ENCODE measurements at places on chromosomes 1 and 21.

DNA sequence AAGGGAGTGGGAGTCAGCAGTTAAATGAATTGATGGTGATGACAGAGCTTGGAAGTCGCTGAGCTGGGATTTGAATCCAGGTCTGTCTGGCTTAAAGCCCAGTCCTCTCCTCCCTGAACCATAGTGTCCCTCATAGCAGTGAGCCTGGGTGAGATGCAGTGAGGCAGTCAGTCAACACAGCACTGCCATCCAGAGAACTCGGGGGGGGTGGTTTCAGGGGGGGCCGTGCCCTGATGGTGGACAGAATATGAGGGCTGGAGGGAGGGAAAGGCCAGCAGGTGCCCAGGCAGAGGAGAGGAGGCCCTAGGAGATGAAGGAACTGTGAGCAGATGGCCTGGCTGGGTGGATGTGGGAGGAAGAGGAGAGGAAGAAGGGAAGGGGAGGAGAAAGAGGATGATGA is 405.6 kb downstream of the PTPRU start:
- no peak overlapping the region for H3K4me3 ChIP-seq
- no peaks in the 10 kb centered on the region for H3K4me1 ChIP-seq
- H3K27ac ChIP-seq: no peak overlapping the region

- H3K27me3 ChIP-seq: peaks cover 34% of the 10 kb centered on the region
- no peak overlapping the region for H3K4me3 ChIP-seq
- DNase-seq: no peak
- H3K36me3 ChIP-seq: no peaks in the 10 kb centered on the region
Observed at GRCh38 chr1:203120325-203121153, 7.0 kb upstream of the ADORA1 start.

DNA sequence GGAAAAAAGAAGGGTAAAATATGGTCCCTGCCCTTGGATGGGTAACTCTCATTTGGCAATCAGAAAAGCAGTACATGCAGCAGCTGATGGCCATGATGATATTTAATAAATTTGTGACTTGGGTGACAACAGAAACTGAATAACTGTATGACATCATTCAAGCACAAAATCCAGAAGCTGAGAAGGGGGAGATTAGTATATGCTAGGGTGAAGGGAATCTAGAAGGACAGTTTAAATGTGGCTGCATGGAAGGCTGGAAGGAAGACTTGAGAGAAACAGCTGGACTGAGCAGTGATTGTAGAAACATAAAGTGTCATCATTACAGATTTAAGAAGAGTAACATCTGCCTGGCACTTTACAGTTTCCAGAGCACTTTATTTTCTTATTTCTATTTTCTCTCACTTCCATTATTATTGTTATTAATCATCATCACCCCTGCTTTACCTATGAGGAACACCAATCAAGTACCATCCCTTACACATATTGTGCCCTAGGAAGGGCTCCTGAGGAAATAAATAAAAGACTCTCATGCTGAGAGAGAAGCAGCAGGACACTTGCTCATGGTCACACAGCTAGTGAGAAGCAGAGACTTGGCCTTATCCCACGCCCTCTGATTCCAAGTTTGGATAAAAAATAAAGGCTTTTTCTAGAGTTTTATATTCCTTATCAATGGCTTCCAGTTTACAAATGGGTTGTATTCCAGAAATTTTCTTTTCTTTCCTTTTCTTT is 207.2 kb downstream of the PBX1 start:
- H3K27ac ChIP-seq: no peak overlapping the region
- no peak for DNase-seq
- H3K36me3 ChIP-seq: no peaks in the 10 kb centered on the region
- no peaks in the 10 kb centered on the region for H3K4me1 ChIP-seq
- no peak overlapping the region for H3K4me3 ChIP-seq
- no peaks in the 10 kb centered on the region for H3K27me3 ChIP-seq

GRCh38 chr1:27968692-27969091 is 8.9 kb downstream of the XKR8 start:
- DNase-seq: no peak
- H3K4me1 ChIP-seq: peaks cover 10% of the 10 kb centered on the region
- H3K4me3 ChIP-seq: no peak overlapping the region
- H3K27ac ChIP-seq: peak overlapping the region; percentile 56

DNA sequence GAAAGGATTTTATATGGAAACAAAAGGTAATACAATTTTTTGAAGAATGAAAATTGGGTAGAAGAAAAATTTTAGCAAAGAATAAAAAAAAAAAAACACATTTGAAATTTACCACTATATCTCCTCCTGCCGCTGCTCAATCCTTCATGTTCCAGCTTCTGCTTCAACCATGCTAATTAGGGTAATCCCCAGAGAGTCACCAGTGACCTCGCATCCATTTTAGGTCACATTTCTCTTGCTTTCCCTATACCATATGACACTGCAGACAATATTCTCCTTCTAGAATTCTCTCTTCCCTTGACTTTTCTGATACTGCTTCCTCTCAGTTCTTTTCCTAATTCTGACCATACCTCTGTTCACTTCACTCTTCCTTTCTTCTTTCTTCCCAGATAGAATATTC is 237.1 kb downstream of the USH2A start:
- H3K4me1 ChIP-seq: no peaks in the 10 kb centered on the region
- no peak overlapping the region for H3K4me3 ChIP-seq
- no peak for DNase-seq
- H3K27ac ChIP-seq: no peak overlapping the region
- H3K27me3 ChIP-seq: peaks cover 3% of the 10 kb centered on the region
- no peaks in the 10 kb centered on the region for H3K36me3 ChIP-seq

GRCh38 chr1:155124503-155125463 is 2.9 kb upstream of the EFNA1 start:
- H3K27ac ChIP-seq: no peak overlapping the region
- H3K36me3 ChIP-seq: no peaks in the 10 kb centered on the region
- DNase-seq: no peak
- H3K27me3 ChIP-seq: peaks cover 29% of the 10 kb centered on the region
- H3K4me1 ChIP-seq: peaks cover 21% of the 10 kb centered on the region

DNA sequence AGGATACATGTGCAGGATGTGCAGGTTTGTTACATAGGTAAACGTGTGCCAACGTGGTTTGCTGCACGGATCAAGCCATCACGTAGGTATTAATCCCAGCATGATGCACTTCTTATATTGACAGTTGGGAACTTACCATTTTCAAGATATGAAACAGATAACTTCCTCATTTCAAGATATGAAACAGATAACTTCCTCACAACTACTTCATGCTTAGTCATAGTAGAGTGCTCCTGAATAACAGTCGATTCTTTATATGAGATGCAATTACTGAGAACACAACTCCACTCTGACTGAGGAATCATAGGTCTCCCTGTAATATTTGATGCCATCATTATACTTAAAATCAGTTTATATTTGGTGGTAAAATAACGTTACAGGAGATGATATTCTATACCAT is 1124.3 kb downstream of the AMY1C start:
- H3K4me1 ChIP-seq: no peaks in the 10 kb centered on the region
- H3K27ac ChIP-seq: no peak overlapping the region
- H3K4me3 ChIP-seq: no peak overlapping the region
- peaks cover 1% of the 10 kb centered on the region for H3K27me3 ChIP-seq
- H3K36me3 ChIP-seq: no peaks in the 10 kb centered on the region
- DNase-seq: no peak

DNA sequence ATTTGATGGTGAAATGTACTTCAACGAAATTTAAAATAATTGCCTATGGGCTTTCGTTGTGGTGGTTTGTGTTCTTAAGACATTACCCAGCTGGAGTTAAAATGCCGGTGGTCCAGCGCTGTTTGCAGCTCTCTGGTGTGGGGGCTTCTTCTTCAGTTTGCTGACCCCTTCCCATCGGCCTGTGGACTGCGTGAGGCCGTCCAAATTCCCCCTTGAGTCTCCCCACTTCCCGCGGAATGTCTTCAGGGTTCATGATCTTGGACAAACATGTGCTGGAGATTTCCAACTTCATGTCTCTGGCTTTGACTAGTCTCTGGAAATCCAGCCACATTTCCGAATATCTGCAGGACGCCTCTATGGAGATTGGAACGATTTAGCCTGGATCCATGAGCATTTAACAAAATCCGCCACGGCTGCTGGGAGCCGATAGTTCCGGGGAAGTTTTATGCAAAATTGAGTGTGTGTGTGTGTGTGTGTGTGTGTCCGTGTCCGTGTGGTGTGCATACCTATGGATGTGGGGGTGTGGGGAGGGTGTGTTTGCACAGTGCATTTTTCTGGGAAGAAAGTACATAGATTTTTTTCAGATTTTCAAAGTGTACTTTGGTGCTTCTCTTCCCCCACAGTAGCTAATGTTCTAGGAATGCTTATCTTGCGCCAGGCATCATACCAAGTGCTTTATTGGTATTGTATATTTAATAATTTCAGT is 117.2 kb downstream of the PCP4 start:
- DNase-seq: no peak
- no peak overlapping the region for H3K4me3 ChIP-seq
- no peaks in the 10 kb centered on the region for H3K27me3 ChIP-seq
- no peaks in the 10 kb centered on the region for H3K4me1 ChIP-seq

- H3K4me3 ChIP-seq: no peak overlapping the region
- H3K27me3 ChIP-seq: peaks cover 10% of the 10 kb centered on the region
- H3K27ac ChIP-seq: no peak overlapping the region
Observed at GRCh38 chr1:47651311-47652089, 213.7 kb downstream of the FOXD2 start.

- no peaks in the 10 kb centered on the region for H3K4me1 ChIP-seq
- no peak for DNase-seq
- H3K27ac ChIP-seq: no peak overlapping the region
Observed at GRCh38 chr1:189787201-189787600, 690.5 kb downstream of the BRINP3 start.

- H3K36me3 ChIP-seq: no peaks in the 10 kb centered on the region
- no peak overlapping the region for H3K27ac ChIP-seq
- peaks cover 4% of the 10 kb centered on the region for H3K4me1 ChIP-seq
- H3K4me3 ChIP-seq: no peak overlapping the region
- peaks cover 2% of the 10 kb centered on the region for H3K27me3 ChIP-seq
Observed at GRCh38 chr1:183812686-183813569, 8.0 kb downstream of the RGL1 start.

- peaks cover 6% of the 10 kb centered on the region for H3K4me1 ChIP-seq
- no peak overlapping the region for H3K27ac ChIP-seq
- H3K36me3 ChIP-seq: peaks cover 2% of the 10 kb centered on the region
- H3K4me3 ChIP-seq: no peak overlapping the region
Observed at GRCh38 chr1:61084491-61085031, 2.2 kb downstream of the NFIA start.

- H3K36me3 ChIP-seq: no peaks in the 10 kb centered on the region
- no peak for DNase-seq
- peaks cover 15% of the 10 kb centered on the region for H3K27me3 ChIP-seq
- H3K4me1 ChIP-seq: peaks cover 4% of the 10 kb centered on the region
- H3K4me3 ChIP-seq: no peak overlapping the region
Observed at GRCh38 chr1:230048322-230048721, 18.7 kb upstream of the GALNT2 start.

DNA sequence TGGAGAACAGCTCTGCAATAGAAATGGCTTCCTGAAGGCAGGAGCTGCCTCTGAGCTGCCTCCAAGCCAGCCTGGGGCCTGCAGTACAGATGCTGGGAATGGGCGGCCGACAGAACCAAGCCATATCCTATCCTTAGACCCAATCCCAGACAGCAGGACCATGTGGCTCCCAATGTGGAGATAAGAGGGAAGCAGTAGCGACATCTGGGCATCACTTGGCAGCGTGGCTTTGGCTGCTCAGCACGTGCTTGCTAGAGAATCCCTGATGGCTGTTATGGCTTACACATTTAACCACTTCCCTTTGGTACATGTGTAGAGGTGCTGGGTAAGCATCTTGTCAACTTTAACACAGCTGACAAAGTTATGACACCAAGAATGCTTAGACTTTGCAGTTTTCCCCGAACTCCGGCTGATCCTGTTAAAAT is 87.7 kb downstream of the MAN1C1 start:
- no peaks in the 10 kb centered on the region for H3K36me3 ChIP-seq
- H3K4me1 ChIP-seq: no peaks in the 10 kb centered on the region
- no peak overlapping the region for H3K27ac ChIP-seq
- peaks cover 5% of the 10 kb centered on the region for H3K27me3 ChIP-seq

DNA sequence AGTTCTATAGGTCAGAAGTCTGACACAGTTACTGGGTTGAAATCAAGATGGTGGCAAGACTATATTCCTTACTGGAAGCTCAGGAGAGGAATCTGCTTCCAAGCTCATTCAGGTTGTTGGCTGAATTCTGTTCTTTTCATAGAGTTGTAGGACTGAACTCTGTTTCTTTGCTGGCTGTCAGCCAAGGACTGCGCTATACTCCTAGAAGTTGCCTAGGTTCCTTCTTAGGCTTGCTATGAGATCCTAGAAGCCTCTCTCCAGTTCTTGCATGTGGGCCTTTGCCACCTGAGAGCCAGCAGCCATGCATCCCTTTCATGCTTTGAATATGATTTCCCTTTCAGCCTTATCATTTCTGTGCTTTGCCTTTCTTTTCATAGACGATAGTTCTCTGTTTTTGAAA is 176.4 kb downstream of the RPS6KC1 start:
- no peak overlapping the region for H3K27ac ChIP-seq
- no peak for DNase-seq
- H3K4me1 ChIP-seq: peaks cover 2% of the 10 kb centered on the region
- no peak overlapping the region for H3K4me3 ChIP-seq

- no peak for DNase-seq
- H3K4me1 ChIP-seq: peaks cover 61% of the 10 kb centered on the region
- H3K27ac ChIP-seq: peak overlapping the region; percentile 55
- no peaks in the 10 kb centered on the region for H3K27me3 ChIP-seq
- peak overlapping the region; percentile 35 for H3K4me3 ChIP-seq
- peaks cover 56% of the 10 kb centered on the region for H3K36me3 ChIP-seq
Observed at GRCh38 chr1:48761411-48761810, 15.3 kb downstream of the BEND5 start.

DNA sequence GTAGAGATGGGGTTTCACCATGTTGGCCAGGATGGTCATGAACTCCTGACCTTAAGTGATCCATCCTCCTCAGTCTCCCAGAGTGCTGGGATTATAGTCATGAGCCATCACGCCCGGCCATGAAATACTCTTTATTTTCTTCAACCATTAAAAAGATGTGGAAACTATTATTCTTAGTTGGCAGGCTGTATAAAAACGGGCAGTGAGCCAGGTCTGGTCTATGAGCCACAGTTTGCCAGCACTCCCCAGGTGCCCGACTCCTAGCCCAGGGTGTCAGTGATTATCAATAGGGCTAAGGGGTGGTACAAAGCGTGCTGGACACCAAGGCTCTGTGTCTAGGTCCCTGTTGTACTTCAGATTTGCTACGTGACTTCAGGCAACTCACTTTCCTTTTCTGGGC is 3.7 kb upstream of the TMEM61 start:
- H3K4me1 ChIP-seq: no peaks in the 10 kb centered on the region
- DNase-seq: no peak
- no peaks in the 10 kb centered on the region for H3K36me3 ChIP-seq
- no peak overlapping the region for H3K4me3 ChIP-seq
- H3K27ac ChIP-seq: no peak overlapping the region

DNA sequence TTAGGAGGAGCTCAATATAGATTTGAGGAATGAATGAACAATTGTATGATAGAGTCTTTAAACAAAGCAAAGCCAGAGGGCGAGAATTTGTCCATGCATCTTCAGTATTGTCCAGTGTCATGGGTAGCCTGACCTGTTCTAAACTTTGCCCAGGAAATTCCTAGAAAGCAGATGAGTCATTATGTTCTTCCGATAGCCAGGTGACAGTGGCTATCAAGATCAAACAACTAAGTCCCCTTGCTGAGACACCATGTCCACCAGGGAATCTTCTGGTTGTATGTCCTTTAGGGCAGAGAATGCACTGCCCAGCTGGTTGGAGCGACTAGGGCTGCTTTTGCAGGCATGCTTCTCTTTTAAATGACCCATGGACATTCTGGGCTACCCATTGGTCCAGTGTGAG is 1.8 kb upstream of the SLC26A9 start:
- H3K27me3 ChIP-seq: peaks cover 13% of the 10 kb centered on the region
- no peak overlapping the region for H3K27ac ChIP-seq
- peaks cover 5% of the 10 kb centered on the region for H3K4me1 ChIP-seq
